ENCODE measurements at places on chromosomes 1 and 21.

DNA sequence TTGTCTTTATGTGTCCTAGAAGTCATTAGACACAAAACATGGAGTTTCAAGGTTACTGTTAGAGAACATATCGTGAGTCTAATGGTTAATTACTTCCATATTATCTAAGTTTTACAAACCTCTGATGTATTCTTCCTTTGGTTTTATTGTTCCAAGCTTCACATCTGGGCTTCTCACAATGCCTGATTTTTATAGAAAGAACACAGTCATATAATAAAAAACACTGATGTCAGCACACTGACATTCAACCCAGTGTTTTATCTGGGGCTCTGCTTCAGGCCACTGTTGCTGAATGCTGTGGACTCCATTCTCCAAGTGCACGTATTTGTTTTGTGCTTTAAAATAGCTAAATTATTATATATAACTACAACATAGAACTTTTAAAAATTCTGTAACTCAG is 232.9 kb downstream of the SMYD3 start:
- no peak for DNase-seq

- no peak for DNase-seq
These were observed 82.6 kb downstream of the OLFML2B start for GRCh38 chr1:161940866-161941591.

GRCh38 chr1:23369335-23370013 is at the start of gene ZNF436:
Gene ZNF436 (minus strand): TSS chr1:23369836. CDS start chr1:23368005, 1,831 bp downstream.
- DNase-seq = no peak

DNA sequence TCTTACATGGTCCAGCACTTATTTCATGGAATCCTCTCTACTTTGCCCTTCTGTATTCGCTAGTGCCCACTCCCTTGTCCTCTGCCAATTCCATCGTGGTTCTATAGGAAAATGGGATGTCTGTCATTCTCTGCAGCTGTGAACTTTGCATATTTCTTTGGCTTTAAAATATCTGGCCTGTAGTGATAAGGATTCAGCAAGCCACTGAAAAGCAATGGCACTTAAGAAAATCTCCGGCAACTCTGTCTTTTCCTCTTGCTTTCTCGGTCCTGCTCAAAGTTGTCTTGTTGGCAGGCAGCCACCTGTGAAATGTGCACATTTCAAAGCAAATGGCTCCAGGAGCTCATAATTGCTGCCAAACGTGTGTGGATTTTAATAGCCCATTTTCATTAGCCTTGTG is 91.8 kb downstream of the CHD1L start:
- DNase-seq = no peak

- DNase-seq = no peak
These were observed 47.6 kb downstream of the SLC30A7 start for GRCh38 chr1:100943533-100943932.

All from GM18507 (cell line).